ENCODE measurements at places on chromosomes 11 and 22.
A peak's percentile ranks its signal among the peaks of the same experiment; 100 is the strongest.

DNA sequence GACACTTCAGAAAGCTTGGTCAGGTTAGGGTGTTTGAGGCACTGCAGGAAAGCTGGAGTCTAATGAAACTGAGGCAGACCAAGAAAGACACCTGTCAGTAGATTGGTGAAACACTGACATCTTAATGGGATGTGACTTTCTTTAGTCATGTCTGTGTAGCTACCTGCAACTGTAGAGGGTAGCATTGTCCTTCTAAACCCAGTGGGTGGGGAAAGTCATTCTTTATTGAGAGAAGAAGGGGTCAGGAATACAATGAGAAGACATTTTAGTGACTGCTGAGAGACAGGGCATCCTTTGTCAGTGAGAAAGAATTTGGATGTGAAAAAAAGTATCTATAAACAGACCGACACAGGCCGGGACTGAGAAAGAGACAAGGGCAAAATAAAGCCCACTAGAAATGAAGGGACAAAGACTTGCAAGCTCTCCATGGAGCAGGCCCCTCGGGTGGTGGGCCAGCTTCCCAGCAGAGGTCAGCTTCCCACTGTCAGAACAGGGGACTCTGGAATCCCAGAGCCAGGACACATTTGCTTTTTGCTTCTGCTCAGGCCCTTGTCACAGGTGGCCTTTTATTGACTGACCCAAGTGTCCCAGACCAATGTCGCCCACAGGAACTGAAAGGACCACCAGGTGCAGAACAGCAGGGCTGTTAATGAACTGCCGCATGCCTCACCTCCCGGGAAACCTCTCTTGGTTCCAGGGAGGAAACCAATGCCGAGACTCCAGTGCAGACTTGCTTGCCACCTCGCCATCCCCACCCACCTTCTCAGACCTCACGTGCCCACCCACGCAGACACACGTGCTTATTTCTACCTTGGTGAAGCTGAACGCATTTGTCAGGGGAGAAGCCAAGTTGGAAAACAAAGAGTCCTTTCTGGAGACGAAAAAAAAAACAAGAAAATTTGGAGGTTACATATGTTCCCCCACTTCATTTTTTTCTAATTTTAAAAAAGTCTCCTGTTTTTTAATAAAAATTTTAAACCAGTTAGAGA lies 212.8 kb downstream of the TENM4 start:
- DNase-seq, result no peak

DNA sequence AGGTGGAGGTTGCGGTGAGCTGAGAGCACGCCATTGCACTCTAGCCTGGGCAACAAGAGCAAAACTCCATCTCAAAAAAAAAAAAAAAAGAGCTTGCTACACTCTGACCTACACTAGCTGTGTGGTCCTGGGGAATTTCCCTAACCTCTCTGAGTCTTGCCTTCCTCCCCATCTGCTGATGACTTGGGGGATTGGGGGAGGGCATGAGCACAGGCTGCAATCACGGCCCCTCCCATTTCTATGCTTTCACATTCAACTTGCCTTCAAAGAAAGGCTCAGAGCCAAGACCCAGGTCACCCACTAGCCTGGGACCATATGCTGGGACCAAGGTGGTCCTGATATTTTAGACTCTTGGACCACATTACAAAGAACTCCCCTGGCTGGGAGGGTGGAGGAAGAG lies 39.8 kb upstream of the TEF start:
- DNase-seq, result peak; percentile 77

- DNase-seq, result no peak
Measured at GRCh38 chr11:27868226-27868625, 168.0 kb upstream of the BDNF start.

DNA sequence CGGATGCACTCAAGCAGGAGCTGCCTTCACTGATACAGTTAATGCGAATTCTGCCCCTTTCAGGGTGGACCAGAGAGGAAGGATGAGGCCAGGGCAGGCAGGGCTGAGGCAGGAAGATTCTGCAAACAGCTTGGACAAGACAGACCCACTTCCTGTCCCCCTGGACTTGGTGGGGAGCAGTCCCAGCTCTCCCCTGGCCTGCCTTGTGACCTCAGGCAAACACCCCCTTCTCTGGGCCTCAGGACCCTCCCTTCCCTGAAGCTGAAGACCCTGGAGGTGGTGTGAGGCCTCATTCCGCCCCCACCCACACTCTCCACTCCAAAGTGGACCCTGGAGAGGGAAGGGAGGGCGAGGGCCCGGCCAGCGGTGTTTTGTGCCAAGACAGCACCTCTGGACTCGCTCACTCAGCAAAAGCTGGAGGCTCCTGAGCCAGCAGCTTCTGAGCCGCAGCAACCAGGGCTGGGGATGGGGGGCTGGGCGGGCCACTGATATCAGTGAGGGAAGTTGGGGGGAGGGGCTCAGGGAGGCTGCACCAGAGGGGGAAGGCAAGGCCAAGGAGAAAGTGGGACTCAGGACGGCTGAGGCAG lies 8.5 kb downstream of the RAB3IL1 start:
- DNase-seq, result no peak

DNA sequence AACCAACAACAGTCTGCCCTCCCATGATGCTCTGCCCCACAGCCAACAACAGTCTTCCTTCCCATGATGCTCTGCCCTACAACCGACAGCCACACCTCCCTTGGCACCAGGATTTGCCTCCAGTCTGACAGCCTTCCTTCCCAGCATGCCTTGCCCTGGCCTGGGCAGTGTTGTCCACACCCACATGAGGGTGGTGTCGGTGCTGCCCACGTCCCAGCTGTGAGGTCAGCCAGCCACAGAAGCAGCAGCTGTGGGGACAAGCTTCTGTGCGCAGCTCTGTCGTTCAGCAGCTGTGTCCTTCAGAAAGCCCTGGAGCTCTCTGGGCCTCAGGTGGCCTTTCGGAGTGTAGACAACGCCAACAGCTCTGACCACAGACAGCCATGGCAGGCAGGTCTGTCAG lies 1378.9 kb downstream of the BRD1 start:
- DNase-seq, result no peak

DNA sequence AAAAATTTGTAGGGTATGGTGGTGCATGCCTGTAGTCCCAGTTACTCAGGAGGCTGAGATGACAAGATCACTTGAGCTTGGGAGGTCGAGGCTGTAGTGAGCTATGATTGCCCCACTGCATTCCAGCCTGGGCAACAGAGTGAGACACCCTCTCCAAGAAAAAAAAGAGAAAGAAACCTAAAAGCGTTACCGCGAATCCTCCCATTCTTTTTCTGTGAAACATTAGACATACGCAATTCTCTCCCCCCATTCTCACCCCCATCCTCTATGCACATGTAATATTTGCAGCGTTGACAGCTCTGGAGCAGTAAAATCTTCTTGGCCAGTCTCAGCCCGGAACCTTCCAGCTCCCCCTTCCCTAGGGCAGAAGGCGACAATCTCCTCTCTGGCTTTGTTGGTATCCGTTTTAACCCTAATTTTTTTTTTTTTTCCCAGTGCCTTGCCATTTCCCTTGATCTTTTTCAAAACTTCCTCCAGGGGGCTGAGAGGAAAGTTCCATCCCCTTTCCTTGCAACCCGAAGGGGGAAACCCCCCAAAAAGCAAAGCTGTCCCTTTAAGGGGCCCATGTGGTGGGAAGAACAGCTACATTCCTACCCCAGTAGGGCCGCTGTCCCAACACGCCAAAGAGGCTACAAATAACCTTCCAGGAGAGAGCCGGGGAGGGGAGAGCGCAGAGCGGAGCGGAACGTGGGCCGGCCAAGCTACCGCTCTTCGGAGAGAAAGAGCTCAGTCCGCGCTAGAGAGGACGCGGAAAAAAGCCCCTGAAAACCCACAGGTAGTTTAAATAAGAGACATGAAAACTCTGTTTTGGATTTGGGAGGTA lies 1.9 kb downstream of the LRP4 start:
- peak; percentile 71 for DNase-seq

GRCh38 chr11:82195283-82195682 lies 538.4 kb downstream of the FAM181B start:
- DNase-seq, result no peak

DNA sequence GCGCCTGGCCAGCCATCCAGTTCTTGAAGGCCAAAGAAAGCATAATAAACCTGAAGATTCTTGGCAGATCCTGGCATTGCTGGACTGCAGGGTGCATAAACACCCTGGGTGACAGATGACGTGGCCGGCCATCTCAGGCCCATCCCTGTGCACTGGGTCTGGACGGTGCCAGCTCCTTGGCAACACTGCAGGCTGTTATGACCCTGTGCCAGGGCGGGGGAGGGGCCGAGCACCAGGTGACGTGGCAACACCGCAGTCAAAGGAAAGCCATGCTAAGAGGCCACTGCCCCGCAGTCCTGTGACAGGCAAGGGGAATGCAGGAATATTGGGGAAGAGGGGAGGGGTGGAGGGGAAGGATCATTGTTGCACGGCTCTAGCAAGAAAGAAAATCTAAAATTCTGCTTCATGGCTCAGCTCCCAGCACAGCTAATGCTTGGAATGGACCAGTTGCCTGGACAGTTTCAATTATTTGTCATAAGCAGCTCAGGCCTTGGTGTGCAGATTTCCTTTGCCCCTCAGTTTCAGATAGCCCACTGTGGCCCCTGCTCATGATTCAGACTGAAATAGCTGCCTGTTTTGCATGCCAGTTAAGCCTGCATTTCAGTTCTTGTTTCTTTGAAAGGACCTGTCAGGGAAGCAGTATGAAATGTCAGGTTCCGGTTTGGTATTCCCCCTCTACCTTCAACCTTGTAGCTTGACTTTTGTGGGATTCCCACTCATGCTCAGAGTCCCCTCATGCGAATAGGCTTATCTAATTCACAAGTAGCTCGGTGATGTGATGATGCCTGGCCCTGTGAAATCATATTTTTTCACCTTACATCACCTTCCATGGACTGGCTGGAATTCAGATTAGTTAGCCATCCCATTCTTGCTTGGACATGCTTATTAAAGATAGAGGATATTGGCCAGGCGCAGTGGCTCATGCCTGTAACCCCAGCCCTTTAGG lies 29.7 kb upstream of the DDX6 start:
- DNase-seq, result peak; percentile 83

DNA sequence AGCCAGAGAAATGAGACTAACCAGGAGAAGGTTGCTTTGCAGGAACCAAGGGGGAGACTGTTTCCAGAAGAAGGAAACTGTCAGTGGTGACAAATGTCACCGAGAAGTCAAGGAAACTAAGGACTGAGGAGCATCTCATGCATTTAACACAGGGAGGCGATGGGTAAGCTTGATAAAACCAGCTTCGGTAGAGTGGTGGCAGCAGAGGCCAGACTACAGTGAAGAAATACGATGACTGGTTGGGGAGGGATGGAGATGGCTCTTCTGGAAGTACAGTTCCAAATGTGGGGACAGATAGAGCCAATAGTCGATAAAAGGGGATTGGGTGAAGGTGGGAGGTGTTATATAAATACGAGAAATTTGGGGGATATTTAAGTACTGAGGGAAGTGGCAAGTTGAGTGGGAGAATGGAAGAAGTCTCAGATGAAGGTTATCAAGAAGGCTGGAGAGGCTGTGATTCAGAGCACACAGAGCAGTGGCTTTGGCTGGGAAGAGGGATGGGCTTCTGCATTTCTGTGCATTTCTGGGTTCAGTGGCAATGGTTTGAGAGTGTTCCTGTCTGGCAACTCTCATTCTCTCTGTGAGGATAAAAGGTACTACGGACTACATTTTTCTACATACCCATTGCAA lies 29.2 kb downstream of the SC5D start:
- peak; percentile 51 for DNase-seq

- no peak for DNase-seq
Measured at GRCh38 chr11:69539416-69540117, 58.1 kb downstream of the LINC01488 start.

DNA sequence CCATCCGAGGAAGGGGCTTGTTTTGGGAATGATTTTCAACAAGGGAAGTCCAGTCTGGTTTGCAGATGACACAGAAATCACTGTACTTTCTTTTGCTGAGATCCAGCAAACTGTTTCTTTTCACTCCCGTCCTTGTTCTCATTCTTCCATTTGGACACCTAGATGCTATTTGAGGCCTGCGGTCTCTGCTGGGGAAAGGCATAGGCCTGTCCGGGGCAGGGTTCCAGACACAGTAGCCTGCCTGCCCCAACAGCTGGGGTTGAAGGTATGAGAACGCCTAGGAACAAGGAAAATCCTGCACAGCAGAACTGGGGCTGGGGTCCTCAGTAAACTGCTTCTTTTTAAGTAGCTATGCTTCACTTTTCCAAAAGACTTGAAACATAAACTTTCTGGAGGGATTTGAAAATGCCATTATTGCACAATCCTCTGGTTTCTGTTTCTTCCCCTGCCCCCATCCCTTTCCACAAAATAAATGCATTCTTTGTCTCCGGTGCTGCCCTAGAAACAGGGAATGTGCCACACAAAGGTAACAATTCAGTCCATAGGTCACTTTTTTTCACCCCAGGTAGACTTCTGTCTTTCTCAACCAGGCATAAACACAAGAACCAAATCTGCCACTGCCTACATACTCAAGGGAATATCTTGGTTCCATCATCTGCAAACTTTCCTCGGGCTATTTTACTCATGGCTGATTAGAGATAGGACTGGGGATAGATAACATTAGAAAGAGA lies 174.8 kb upstream of the MTMR2 start:
- no peak for DNase-seq

- DNase-seq, result no peak
Measured at GRCh38 chr11:45915446-45915845, 2.2 kb downstream of the PEX16 start.

GRCh38 chr11:2898366-2899079 lies 12.9 kb upstream of the CDKN1C start:
- DNase-seq, result no peak

GRCh38 chr11:117419482-117420142 lies 92.0 kb downstream of the CEP164 start:
- no peak for DNase-seq

- DNase-seq, result no peak
Measured at GRCh38 chr11:8301622-8302021, 37.9 kb upstream of the LMO1 start.

DNA sequence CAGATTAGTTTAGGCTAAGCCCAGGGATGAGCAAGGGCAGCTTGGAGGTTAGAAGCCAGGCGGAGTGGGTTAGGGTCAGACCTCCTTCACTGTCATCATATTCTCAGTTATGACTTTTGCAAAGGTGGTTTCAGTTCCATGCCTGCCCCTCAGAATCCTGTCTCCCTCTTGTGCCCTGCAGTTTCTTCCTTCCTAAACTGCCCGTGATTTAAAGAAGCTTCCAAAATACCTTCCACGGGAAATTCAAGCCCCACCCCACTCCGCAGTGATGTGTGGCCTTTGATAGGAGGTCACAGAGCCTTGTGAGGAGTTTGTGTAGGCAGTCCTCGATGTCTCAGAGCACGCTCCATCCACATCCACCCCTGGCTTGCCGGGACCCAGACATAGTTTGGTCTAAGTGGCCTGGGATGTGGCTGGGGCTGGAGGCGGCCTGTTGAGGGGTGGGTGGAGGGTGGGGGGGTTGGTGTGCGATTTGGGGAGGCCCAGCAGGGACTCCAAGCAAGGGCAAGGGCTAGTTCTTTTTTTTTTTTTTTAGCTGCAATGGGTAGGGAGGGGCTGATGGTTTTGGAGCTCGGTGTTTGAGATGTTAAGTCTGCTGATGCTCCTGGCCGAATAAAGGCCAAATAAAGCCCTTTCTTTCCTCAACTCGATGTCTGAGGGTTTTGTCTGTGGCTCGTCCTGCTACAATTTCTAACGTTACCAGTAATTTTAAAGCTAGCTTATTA lies 1.6 kb upstream of the IFITM1 start:
- no peak for DNase-seq

GRCh38 chr22:18093661-18094060 lies 15.9 kb downstream of the PEX26 start:
- no peak for DNase-seq

- DNase-seq, result peak; percentile 85
Measured at GRCh38 chr22:50269970-50270665, at the start of gene MAPK11. Gene MAPK11, minus strand, starts transcription at chr22:50270380. Its CDS starts 88 bp downstream, at chr22:50270292.
